ENCODE measurements at places on chromosomes 1 and 21. TPM values are rescaled to one million over a fixed set of nuclear protein-coding genes. Genes with fewer than 3 reads are reported as not detected.
A peak's percentile ranks its signal among the peaks of the same experiment; 100 is the strongest.

DNA sequence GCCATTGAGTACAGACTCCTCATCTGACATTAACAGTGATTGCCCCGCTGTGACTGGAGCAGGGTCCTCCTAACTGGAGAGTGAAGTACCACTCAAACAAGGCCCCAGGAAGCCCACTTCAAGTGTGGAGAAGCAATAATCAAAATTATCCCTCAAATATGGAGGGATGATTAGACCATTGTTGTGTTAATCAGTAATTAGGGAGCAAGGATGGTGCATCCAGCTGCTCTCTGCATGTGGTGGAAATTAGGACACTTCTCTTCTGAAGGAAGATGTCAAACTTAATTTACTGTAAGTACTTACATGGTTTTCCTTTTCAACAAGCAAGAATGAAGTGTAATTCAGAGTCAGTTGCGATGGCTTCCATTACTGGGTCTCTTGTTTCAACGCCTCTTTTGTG lies 3.4 kb upstream of the ZP4 start:
- no peak for DNase-seq

- DNase-seq = no peak
These were observed 60.4 kb downstream of the KIF21B start for GRCh38 chr1:200963076-200963475.

AIRE gene
- 0.19 TPM for total RNA-seq

GRCh38 chr1:204150702-204151551 lies 917 bp downstream of the ETNK2 start:
- DNase-seq = peak; percentile 43

DNA sequence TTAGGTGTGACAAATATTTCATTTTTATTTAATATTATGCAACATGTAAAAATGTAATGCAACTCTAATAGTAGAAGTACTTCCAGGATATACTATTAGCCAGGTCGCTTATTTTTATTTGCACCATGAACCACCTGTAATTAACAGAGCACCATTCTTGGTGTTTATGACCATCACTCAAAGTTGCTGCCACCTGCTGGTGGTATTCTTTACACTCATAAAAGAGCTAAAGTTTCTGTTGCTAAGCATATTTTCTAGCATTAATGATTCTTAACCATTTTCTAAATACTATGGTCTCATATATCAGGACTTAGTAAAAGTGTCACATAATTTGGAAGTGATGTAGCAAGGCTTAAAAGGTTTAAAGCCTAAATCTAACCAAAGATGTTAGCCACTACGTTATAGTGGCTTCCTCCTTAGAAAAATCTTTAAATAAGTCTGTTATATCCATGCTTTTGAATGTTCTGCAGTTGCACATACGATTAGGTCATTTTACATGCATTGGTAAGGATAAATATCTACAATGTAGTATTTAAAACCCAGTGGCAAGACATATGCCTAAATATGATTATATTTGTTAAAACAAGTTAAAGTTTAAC lies 244.5 kb downstream of the NEGR1 start:
- DNase-seq = no peak

DNA sequence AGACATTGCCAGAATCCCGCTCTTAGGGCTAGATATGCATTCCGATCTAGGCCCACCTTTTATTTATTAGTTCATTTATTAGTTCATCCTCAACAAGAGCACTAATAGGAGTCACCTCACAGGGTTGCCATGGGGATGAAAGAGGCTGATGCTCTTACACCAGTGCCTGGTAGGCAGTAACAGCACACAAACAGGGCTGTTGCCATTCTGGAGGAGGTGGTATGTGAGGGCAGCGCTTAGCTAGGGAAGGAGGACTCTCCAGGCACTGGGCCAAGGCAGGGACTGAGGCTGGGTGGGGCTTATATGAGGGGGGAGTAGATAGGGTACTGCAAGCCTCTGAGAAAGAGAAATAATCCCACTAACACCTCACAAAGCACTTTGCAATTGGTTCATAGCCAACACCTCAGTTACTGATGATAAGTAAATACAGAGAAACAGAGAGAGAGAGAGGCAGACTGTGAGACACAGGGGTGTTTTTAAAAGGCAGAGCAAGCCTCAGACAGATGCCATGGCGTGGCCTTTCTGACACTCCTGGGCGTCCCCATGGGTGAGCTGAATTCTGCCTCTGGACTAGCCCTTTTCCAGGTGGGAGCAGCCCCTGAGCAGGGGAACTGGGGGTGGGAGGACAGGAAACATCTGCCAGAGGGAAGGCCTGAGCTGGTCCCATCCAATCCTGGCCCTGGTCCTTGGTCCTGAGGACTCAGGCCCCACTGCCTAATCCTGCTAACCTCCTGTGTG lies 5.9 kb downstream of the FCGR2A start:
- no peak for DNase-seq

MROH9 gene
- not detected for total RNA-seq

NBL1 gene
- total RNA-seq = 12.6 TPM

- DNase-seq = no peak
These were observed 348.7 kb upstream of the NR5A2 start for GRCh38 chr1:199678771-199679170.
